ENCODE measurements at places on chromosomes 6 and 20. TPM values are rescaled to one million over a fixed set of nuclear protein-coding genes. Genes with fewer than 3 reads are reported as not detected.

The WFDC12 gene
- not detected for total RNA-seq

GRCh38 chr6:71900642-71901041 lies 14.3 kb downstream of the RIMS1 start:
- DNase-seq: no peak

The SYTL3 gene
- 5.5 TPM for total RNA-seq

The XKR7 gene
- not detected for total RNA-seq

- DNase-seq: no peak
Measured at GRCh38 chr6:32151863-32152768, at the start of gene PRRT1. Gene PRRT1, minus strand, starts transcription at chr6:32151939. Its CDS starts 112 bp downstream, at chr6:32151827.

The NRSN1 gene
- not detected for total RNA-seq

- DNase-seq: no peak
Measured at GRCh38 chr20:6864740-6865139, 97.3 kb downstream of the BMP2 start.

- DNase-seq: no peak
Measured at GRCh38 chr6:38678178-38678760, 24.7 kb downstream of the GLO1 start.

GRCh38 chr6:105740946-105741645 lies 338.2 kb upstream of the PREP start:
- DNase-seq: no peak

DNA sequence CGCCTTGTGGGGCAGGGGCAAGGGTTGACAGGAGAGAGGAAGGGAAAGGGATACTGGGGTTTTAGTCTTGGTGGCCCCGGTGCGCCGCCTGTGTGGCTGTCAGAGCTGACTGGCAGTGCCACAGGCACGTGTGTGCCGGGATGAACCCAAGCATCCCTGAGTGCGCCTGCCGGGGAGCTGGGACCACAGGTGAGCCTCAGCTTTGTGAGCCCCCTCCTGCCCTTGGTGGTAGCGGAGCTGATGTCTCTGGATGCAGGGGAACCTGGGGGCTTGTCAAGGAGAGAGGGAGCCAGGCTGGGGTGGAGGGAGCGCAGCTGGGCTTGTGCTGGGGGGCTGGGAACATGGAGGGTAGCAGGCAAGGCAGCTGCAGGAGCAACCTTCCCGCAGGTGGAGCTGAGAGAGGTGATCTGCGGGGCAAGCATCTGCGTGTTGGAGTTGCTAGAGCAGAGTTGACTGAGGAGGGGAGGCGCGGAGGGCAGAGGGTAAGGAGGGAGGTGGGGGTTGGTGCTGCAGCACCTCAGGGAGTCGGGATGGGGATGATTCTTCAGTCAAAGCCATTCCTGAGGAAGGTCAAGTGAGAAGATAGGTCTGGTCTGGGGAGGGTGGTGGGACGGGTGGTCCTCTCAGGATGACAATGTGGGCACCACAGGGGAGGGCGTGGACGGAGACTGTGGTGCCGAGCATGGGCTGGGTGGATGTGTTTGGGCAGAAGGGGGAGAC lies 28.1 kb downstream of the PYGB start:
- DNase-seq: no peak

The POPDC3 gene
- 70.5 TPM for total RNA-seq

Measured in HT1080 (cell line).